D341Med (cell line): ENCODE measurements at places on chromosomes 2 and 18.

DNA sequence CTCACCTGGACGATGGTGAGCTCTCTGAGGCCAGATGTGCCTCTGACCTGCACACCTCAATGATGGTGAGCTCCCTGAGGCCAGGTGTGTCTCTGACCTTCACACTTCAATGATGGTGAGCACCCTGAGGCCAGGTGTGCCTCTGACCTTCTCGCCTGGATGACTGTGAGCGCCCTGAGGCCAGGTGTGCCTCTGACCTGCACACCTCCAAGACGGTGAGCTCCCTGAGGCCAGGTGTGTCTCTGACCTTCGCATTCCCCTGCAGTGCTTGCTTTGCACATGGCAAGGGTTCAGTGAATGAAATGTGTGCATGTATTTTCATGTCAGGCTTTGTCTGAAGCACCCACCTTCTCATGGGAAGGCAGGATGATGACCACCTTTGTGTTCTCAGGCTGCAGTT, 95.5 kb downstream of the PTGR3 start:
- no peak for DNase-seq

DNA sequence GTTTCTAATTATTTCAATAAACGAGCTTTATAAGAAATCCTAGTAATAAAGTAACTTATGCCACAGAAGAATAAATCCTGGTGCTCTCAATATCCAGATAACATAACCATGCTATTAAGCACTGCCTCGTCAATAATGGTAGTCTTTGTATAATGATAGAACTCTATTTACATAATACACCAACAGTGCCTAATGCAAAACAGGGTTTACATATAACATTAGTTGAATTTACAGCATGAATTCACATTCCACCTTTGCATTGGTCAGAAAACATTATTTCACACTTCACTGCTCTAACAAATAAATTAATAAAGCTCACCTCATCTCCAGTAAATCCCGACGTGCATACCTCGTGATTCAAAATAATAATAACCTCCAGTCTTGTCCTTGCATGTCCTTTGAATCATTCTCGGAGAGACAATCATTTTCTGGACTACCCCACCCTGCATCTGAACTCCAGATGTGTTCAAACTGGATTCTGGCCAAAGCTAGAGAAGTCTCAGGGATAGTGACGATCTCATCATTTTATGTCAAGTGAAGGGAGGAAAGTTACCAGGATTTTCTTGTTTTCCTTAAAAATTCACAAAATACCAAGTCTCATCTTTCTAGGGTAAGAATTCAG, 189.2 kb downstream of the NCKAP5 start:
- DNase-seq, result no peak

- peak; percentile 7 for DNase-seq
Measured at GRCh38 chr2:128315122-128315828, 3.4 kb downstream of the HS6ST1 start.

GRCh38 chr18:8791171-8791651, 85.9 kb downstream of the MTCL1 start:
- DNase-seq, result no peak

DNA sequence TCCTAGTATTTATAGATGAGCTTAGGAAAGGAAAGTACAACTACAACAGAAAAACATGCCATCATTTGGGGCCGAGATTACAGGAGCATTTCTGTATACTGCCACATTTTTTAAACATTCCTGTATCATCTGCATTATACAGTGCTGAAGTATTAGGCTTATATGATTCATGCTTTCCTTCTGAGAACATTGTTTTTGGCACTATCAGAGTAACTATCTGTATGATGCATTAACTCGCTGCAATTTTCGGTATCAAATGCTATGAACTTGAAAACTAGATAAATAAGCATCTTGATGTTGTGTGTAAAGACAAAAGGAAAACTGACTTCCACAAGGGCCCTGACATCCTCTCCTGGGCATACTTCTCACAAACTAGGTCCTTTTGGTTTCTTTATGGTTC, 102.0 kb downstream of the RIT2 start:
- no peak for DNase-seq

DNA sequence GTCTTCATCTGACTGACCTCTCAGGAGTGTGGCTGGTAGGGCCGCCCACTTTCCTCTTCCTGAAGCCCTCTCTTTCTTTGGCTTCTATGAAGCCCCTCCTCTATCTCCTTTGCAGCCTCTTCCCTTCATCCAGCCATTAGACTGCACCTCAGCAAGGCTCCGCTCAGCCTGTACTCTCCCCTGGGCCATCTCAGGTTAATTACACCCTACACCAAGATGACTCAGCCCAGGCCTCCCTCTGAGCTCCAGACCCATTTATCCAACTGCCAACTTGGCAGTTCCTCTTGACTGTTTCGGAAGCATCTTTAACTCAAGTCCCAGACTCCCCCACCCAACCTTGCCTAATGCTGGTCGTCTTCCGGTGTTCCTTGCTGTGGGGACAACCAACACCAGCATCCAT, 5.8 kb upstream of the WNT6 start:
- DNase-seq, result no peak

- no peak for DNase-seq
Measured at GRCh38 chr18:73674125-73674865, 473.3 kb downstream of the FBXO15 start.

GRCh38 chr2:149858901-149859634, 271.5 kb upstream of the MMADHC start:
- no peak for DNase-seq

GRCh38 chr18:64893349-64893748, 744.5 kb upstream of the LINC00305 start:
- no peak for DNase-seq

DNA sequence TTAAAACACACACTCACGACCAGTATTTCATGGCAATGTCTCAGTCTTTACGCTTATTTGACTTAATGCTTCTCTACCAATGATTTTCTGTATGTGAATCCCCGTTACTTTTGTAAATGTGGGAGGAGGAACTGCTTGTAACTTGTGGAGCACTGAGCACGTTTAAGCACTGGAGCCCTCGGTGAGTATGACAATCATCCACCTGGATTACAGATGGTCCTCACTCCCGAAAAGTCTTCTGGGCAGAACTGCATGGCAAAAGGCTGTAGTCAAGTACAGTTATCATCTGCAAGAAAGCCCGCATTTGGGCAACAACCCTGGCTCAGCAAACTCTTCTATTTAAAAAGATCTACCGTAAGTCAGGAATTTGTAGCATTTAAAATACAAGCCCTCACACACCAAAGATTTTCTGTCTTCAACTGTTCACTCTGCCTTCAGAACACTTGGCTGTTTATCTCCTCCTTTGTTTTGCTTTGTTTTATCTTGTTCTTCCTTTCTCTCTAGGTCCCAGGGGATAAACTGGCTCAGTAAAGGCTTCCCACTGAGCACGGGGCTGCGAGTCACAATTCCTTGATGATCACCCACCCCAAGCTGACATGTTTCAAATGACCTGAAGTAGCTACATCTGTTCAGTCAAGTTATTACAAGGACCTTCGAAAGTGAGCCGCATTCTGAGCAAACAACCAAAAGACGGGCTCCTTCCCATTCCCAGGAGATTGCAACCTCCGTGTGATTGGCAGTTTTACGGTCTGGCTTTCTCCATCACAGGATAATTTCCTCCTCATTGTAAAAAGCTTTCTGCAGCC, 102.2 kb downstream of the DLGAP1 start:
- DNase-seq, result no peak

- DNase-seq, result no peak
Measured at GRCh38 chr2:85777441-85777861, 23.7 kb downstream of the ATOH8 start.

- DNase-seq, result no peak
Measured at GRCh38 chr18:22340331-22340730, 77.4 kb downstream of the CTAGE1 start.

GRCh38 chr2:199462347-199462955, 4.7 kb upstream of the SATB2 start:
- no peak for DNase-seq
